Activated CD4-positive, alpha-beta T cell treated with anti-CD3 and anti-CD28 coated beads for 48 hours (primary cell): ENCODE measurements at places on chromosomes 13 and 19.
A peak's percentile ranks its signal among the peaks of the same experiment; 100 is the strongest.

- no peak for DNase-seq
These were observed 6.6 kb upstream of the ESD start for GRCh38 chr13:46803586-46803985.

DNA sequence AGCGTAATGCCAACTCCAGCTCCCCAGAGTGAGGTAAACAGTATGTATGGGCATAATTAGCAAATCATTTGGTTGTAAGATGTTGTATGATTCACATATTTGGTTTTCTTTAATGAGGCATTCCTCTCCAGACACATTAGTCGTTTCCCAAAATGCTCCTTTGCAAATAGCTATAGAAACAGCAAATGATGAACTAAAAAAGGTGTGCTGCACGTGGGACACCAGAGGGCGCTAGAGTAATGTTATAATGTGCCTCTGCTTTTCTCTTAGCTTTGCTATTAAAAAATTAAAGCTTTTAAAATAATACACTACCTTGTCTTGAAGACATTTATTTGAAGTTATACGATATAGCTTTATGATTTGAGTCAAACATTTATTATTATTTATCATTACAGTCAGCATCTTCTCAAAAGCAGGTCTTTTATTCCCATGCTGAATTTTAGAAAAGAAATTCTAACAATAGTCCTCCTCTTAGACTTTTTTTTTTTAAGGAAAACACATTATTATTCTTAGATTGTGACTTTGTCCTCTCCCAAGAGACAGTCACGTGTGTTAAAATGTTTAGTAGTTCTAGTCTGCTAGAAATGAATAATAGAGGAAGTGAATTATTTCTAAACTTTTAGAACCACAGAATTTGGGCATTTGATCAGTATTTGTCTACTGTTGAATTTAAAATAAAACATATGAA is 121.6 kb upstream of the FRY start:
- DNase-seq: peak; percentile 54

DNA sequence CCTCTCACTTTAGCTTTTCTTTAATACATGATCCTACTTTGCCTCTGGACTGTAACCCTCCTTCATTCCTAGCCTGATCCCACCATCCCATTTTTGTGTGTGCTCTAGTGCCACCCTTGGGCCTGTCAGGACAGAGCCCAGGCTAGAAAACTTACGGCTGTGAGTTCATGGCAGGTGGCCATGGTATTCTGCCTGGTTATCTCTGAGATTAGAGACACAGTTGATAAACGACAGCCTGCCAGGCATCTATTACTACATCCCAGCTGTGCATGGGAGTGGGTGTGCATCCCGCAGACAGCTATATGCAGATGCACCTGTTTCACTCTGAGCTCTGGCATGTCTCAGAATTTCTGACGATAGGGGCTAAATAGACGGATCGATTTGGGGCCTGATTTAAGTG is 110.9 kb downstream of the HS6ST3 start:
- no peak for DNase-seq

DNA sequence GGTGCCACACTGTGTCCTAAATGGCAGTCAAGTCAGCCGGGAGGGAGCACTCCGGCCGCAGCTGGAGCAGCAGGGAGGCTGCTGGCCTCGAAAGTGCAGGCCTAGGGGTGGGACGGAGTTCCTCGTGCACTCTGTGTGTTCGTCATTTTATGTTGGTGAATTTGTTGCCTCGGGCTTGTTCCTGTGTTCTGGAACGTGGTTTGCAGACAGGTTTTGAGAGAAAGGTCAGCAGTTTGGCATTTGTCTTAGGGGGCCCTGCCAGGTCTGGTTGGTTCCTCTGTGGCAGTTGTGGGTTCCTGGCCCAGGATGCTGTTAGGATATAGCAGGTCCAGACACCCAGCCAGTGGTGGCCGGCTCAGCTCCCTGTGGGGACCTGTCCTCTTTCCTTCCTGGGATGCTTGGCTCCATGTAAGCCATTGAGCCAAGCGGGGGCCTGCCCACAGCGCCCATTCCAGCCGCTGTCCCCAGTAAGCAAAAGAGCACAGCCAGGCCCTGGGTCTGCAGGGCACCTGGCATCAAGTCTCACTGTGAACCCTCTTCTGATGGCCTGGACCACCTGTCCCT is 30.0 kb downstream of the MPHOSPH8 start:
- DNase-seq: no peak

DNA sequence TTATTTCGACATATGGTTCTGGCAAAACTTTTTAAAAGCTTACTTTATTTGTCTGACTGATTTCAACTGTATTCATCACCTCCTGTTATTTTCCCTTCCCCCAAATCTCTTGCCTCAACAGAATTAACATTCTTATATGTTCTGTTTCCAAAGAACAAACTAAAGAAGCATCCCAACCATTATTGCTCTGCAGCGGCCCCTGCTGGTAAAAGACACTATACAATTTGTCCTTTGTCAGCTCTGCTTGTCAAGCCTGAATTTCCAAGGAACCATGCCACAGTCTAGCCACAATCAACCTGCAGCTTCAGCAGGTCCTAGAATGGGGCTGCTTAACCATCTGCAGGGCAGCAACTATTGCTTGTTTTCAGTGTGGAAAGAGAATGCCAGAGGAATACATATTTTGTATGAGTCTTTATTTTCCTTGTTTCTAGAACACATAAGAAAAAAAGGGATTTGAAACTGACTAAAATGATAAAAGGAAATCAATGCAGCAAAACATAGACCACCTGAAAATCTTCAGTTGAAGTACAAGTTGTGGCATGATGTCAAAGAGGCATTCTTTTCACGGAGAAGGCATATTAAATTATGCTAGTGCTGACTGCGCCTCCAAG is 845.3 kb downstream of the DIAPH3 start:
- DNase-seq: peak; percentile 77

DNA sequence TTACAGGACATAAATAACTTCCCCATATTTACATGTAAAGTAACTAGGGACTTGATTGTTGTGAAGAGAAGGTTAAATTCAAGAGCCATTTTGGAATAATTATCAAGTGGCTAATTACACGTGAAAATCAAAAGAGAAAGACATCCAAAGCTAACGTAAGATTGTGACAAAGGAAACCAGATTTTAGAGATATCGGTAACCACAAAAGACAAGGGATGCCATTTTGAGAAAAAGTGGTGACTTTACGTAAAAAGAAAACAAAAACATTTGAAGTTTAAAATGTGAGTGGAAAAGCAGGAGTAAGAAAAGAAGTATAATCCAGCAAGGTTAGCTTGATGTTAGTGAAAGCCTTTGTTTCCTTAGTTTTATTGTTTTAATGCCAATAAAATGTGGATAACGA is 10.9 kb upstream of the VWA8 start:
- DNase-seq: no peak

GRCh38 chr13:20685092-20685491 is 18.4 kb upstream of the IL17D start:
- no peak for DNase-seq

DNA sequence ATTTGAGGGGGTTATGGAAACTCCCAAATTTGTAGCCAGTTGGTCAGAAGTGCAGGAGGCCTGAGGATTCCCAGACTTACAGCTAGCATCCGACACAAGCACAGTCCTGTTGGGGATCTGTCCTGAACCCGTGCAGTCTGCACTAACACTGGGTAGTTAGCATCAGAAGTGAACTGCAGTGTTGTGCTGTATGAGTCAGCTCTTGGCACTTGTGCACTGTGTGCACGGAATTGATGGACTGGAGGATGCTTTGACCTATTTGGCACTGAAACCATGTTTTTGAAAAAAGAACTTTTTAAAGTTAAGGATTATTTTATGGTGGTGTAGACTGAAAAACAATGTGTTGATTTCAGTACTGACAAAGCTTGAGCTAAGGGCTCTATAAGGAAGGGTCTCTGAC is 279.0 kb downstream of the NHLRC3 start:
- no peak for DNase-seq

GRCh38 chr19:4984438-4984990 is 15.6 kb downstream of the KDM4B start:
- no peak for DNase-seq

- DNase-seq: no peak
These were observed 7.4 kb upstream of the CDX2 start for GRCh38 chr13:27976362-27977091.

DNA sequence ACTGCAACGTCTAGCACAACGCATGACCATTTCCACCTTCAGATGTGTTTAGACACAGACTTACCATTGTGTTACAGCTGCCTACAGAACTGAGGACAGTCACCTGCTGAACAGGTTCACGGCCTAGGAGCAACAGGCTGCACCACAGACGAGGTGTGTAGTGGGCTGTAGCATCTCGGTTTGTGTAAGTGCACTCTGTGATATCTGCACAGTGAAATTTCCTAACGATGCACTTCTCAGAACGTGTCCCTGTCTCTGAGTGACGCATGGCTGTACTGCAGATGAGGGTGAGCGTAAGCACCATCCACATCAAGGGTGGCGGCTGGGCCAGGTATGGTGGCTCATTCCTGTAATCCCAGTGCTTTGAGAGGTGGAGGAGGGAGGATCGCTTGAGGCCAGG is 15.2 kb downstream of the DCUN1D2 start:
- DNase-seq: no peak

- DNase-seq: no peak
These were observed 245.6 kb downstream of the DACH1 start for GRCh38 chr13:71621174-71622124.

DNA sequence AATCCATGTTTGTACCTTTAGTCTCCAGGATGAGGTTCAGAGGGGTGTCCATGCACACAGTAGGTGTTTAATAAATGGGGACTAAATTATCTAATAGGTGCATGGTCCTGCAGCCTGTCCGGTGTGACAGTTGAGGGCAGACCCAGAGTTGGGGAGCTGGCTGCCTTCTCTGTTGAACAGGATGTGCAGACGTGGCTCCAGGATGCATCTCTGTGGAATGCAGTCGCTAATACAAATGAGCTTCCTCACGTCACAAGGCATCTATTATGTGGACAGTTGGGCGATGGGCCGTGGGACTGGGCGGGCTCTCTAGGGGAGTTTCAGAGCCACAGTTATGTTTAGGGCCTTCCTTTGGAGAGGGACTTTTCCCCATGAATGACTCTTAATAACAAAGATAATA is 71.0 kb downstream of the SIPA1L3 start:
- no peak for DNase-seq

DNA sequence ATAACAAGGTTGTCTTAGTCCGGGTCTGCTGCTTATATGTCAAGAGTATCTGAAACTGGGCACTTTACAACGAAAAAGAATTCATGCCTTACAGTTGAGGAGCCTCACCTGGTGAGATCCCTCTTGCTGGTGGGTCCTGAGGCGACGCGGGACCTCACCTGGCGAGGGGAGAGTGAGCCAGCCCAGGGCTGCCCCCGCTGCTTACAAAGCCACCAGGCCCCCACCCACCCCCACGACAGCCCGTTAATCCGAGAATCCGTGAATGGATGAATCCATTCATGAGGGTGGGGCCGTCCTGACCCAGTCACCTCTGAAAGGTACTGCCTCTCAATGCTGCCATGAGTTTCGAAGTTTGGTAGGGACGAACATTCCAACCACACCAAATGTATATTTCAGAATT is 54.0 kb upstream of the F7 start:
- DNase-seq: no peak

- DNase-seq: no peak
These were observed 258.5 kb downstream of the COG6 start for GRCh38 chr13:39913928-39914327.

DNA sequence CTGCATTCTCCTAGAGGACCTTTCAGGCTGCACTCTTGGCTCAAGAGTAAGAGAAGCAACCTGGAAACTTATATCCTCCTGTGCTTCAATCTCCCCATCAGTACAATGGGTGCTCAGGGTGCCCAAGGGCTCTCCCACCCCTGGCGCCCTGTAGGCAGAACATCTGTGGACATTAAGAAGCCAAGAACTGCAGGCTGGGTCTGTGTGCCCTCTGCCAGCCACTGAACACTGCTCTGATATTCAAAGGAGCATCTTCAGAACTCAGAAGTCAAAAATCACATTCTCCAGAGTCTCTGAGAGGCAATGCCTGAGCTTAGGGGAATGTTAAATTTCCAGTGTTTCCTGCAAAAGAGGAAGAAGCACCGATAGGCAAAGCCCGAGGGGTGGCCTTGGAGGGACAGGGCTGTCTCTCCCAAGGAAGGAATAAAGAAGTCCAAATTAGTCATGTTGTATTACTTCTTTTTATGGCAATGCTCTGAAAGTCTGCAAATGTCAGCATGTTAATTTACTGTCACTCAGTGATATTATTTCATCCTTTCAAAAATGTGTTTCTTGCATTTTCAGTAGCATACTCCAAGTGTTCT is 88.1 kb downstream of the TSHZ3 start:
- no peak for DNase-seq

GRCh38 chr19:12680034-12680433 is 1.6 kb downstream of the DHPS start:
- no peak for DNase-seq

DNA sequence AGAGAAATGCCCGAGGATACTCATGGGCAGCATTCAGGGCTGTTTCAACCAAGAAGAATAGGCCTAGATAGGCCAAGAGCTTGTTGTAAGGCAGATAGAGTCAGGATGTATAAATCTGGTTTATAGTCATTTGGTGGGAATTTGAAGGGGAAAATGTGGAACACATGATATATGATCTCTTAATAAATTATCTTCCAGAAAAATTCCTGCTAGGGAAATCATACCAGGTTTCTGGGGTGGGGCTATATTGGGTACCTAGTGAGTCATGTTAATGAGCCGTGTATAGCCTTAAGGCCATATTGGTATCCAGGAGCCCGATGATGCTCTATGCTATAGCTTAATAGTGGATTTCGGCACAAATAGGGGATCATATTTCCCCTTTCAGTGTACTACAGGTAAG is 51.5 kb upstream of the HTR2A start:
- DNase-seq: no peak

DNA sequence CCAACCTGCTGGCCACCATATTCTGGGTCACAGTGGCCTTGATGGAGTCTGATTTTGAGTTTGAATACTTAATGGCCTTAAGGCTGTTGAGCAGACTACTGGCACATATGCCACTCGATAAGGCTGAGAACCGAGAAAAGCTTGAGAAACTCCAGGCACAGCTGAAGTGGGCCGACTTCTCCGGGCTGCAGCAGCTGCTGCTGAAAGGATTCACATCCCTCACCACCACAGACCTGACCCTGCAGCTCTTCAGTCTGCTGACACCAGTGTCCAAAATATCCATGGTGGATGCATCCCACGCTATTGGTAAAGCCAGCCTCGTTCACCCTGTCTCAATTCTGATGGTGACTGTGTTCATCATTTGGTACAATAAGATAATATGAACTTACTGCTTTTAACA is 77.5 kb downstream of the ZAR1L start:
- DNase-seq: no peak

- no peak for DNase-seq
These were observed 640 bp upstream of the EPOR start for GRCh38 chr19:11384778-11385129.

GRCh38 chr13:57634839-57635165 is 3.3 kb downstream of the PCDH17 start:
- DNase-seq: no peak

GRCh38 chr13:52846567-52847321 is 1.7 kb downstream of the PCDH8 start:
- peak; percentile 66 for DNase-seq

DNA sequence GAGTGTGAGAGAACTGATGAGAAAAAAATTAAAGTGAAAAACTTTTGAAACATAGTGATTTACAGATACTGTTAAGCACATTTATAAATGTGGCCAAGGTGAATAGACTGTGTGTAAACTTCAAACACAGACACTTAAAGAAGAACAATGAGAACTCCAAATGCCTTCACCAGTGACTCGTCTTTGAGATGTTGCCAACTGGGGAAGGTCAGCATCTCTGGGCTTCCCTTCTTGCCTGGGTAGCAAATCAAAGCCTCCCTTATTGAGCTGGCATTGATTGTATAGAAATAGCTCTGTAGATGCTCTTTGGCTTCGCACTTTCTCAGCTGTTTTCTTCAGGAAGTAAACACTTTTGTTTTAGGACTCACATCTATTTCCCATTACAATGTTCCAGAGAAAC is 177.3 kb upstream of the SGCG start:
- DNase-seq: no peak
